Effector memory CD4-positive, alpha-beta T cell (primary cell): ENCODE measurements at places on chromosomes 3 and 15.

DNA sequence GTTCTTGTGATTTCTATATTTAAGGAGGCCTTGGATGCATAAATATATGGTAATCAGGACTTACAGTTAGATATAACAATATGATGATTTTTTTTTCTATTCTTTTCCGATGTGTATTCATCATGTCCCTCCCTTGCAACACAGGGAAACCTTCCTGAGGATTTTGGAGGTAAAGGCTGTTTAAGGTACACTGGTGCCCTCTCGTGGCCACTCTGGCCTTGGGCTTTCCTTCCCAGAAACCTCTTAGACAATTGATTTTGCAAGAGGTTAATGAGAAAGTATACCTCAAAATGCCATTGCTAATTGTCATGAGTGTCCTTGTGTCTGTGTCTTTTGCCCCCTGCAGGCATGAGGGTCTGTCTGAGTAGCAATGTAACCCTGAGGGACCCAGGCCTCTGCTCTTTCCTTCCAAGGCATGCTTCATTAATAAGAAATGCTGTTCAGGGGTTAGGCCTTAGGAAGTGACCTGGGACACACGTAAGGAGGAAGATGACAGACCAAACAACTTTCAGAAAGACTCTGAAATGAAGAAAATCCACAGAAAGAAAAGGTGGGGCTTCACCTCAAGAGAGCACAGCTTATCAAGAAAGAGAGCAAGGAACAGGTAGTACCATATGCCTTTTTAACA is 70.3 kb upstream of the PPP2R3A start:
- no peak for DNase-seq

DNA sequence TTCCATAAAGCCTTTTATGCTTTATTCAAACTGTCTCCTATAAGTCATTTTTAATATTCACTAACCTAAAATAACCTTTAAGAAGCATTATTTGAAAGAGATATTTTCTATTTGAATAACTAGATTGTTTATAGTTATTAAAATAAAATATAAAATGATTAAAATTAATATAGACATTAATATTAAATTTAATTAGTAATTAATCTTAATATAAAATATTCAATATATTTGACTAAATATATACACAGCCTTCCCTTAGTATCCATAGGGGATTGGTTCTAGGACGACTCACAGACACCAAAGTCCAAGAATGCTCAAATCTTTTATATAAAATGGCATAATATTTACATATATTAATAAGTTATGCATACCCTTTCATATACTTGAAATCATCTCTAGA is 1014.1 kb downstream of the TBL1XR1 start:
- DNase-seq, result no peak

DNA sequence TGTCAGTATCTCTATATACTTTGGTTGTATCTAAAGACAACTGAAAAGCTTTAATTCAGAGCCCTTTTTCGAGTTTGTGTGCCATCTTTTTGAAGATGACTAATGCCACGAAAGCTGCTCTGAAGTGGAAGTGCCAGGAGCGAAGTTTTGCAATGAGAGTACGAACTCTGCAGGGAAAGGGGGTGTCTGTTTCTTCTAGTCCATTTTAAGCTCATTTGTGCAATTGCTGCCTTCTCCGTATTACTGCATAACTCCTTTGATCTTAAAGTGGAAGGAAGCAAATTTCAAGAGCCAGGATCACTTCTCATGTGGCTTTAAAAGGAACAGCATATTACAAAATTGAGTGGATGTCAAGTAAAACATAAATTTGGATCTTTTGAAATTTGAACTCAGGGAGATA is 245.3 kb downstream of the FEZF2 start:
- no peak for DNase-seq

- no peak for DNase-seq
Observed at GRCh38 chr15:39167164-39168058, 413.5 kb upstream of the THBS1 start.

GRCh38 chr3:183198939-183199338 is 36.4 kb upstream of the LAMP3 start:
- DNase-seq, result no peak

DNA sequence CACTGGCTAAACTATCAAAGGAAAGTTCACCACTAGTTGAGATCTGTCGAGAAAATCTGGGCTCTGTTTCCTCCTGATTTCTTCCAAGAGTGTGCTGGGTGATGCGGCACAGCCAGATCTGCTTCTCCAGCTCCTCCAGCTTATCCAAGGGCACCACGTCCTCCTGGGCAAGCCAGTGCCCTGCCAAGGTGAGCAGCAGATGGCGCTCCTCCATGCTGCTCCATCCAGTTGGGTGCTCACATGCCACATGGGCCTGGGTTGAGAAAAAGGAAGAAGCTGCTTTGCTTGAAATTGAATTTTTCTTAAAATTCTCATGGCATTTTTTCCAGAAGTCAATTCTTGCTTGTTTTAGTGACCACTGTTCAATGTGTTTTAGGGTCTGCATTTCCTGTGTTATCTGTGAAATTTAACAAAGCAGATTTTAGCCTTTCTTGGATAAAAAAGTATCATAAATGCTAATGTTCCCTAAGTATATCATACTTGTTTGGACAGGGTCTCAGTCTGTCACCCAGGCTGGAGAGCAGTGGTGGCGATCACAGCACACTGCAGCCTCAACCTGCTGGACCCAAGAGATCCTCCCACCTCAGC is 47.3 kb downstream of the EIF3J start:
- DNase-seq, result peak; percentile 43

DNA sequence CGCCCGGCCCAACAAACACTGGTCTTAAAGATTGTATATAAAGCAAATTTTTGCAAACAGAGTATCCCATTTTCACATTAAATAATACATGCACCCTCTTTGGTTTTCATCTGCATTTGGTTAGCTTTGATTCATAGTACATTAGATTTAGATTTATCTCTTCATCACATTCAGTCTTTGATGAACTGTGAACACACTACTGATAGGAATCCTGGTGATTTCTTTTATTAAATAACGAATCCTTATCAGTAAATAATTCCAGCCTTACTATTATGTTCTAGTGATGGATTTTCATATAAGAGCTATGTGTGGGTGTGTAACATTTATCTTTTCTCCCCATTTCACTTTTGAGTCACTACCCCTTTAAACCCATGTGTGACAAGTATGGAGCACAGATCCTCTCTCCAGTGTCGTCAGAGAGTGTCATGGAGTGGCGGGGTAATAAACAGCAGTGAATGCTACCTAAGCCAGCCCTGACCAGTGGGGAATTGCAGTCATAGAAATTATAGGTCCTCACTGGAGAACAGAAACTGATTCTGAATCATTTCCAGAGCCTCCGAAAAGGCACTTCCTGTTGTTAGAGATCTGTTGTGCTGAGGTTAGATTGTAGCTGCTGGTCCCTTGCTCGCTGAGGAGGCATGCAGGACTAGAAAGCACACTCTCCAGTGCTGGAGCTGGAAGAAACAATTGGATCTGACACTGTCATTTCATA is 22.0 kb downstream of the SLC7A14 start:
- DNase-seq, result no peak

DNA sequence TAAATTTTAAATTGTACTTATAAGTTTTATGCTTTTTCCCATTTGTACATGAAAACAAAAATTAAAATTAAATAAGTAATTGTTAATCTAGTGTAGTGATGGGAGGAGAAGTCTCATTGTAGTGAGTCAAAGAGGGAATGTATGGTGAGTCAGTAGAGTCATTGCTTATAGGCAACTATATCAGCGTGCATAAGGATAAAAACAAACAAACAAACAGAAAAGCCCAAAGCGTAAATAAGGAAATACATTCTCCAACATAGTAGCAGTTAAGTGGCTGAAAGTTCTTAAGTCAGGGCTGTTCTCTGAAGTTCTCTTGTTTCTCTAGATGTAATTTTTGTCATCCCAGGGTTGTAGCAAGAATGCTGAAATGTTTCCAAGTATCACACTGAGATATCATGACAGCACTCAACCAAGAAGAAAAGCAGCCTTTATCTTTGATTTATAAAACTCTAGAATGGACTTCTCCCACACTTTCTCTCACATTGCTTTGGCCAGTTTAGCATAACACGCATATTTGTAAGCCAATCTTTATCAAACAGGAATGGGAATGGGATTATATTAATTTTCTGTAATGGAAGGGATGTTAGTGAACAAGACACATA is 184.1 kb upstream of the TP63 start:
- DNase-seq, result no peak

DNA sequence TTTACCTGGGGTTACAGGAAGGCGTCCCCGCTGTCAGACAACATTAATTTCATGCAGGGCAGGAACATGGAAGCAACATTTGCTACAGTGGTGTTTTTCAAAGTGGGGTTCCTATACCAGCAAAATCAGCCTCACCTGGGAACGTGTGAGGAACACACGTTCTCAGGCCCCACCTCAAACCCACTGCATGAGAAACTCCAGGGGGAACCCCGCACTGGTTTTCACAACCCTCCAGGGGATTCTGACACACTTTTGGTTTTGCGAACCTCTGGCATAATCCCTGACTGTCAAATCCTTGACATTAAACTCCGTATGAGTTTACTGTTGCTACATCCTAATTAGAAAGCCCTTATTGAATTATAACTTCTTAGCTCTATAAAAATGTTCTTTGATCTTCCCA is 127.7 kb downstream of the LRRK1 start:
- DNase-seq, result no peak

DNA sequence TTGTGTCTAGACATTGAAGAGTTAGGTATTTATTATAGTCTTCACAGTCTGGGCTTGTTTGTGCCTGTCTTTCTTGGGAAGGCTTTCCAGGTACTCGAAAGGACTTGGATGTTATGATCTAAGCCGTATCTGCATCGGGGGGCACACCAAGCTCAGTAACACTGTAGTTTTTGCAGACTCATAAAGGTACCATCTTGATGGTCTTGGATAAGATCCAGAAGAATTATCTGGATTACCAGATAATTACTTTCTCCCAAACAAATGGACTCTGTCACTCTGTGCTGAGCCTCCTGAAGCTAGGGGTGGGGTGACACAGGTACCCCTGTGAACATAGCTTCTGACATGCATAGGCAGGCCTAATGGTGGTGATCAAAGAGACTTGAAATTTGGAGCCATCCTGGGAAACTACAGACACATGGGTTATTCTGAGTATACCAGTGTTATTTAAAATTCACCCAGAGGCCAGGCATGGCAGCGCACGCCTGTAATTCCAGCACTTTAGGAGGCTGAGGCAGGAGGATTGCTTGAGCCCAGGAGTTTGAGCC is 238.6 kb upstream of the TPM1 start:
- no peak for DNase-seq

GRCh38 chr15:39919748-39920509 is at the start of gene GPR176:
GPR176 (minus strand) TSS chr15:39920266; CDS start chr15:39920026, 240 bp downstream.
- no peak for DNase-seq

GRCh38 chr3:142276781-142277180 is 51.4 kb upstream of the GK5 start:
- no peak for DNase-seq

DNA sequence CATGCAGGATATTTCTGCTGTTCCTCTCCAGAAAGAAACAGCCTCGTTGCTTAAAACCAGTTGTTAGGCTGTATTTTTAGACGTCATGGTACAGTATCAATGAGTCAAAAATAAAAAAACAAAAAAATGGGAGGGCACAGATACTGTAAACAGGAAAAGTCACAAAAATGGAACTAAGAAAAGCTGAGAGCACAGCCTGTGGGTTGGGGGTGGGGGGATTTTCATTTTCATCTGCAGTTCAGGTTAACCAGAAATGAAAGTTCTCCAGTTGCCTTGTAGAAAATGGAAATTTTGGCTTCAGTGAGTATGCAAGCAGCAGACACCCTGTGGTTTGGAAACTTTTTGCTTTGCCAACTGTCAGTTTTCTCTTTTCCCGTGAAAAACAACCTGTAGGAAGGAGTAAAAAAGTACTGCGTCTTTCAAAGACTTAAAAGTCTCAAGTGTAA is 59.0 kb downstream of the FRMD4B start:
- DNase-seq, result no peak

DNA sequence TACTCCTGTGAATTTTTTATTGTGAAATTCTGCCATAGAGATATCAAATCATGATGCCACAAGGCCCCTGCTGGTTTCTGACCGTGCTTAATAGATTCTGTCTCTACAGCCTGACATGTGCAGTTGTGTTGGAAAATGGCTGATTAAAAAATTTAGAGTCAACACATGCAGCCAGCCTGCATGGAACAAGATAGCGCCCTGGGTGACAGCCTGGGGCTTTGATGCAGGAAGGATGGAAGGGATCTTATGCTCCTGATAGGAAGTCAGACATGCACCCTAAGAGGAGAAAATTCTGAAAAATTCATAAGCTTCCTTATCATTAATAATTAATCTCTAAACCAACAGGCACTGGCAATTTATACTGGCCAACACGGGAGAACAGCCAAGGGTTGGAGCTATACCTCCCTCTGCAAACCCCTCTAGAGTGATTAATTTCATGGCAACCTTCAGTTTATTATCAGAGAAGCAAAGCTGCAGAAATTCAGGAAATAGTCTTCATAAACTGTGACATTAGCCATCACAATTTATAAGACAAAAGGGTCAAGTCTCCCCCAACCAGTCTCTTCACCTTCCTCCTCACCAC is 198.4 kb downstream of the CADPS start:
- DNase-seq, result no peak

GRCh38 chr3:128052595-128053351 is 536 bp downstream of the SEC61A1 start:
- no peak for DNase-seq

DNA sequence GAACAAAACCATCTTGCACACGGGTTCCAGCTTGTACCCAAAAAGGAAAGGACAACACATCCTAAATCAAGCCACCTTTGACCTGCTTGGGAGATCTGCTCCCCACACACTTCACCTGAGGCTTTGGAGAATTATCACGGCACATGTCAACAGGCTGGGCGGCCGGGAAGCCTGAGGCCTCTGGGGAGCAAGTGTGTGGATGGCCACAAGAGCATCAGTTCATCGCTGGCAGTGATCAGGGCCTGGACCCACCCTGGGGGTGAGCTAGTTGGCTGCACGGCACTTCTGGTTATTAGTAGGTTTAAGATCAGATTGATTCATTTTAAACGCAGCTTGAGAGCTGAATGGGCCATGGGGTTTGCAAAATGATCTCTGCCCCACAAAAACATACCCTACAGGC is 108.5 kb downstream of the CHSY1 start:
- DNase-seq, result no peak

- DNase-seq, result no peak
Observed at GRCh38 chr3:12347301-12347700, 58.4 kb downstream of the PPARG start.

GRCh38 chr15:73932381-73933191 is 6.3 kb downstream of the LOXL1 start:
- DNase-seq, result no peak

DNA sequence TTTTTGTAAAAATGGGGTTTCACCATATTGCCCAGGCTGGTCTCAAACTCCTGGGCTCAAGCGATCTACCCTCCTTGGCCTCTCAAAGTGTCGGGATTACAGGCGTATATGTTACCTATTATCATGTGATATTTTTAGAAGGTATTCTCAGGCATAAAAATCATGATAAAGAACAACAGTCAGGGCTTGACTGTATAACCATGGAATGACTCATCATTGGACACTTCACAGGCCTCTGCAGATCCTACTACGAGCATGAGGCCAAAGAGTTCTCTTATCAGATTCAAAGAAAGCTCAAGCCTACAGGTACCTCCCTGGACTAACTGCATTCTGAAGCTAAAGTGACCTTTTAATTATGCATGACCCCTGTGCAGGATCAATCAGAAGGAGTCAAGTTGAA is 91.7 kb upstream of the PRICKLE2 start:
- DNase-seq, result no peak

GRCh38 chr3:134009345-134010000 is 20.3 kb downstream of the SLCO2A1 start:
- DNase-seq, result no peak
